Stimulated activated CD4-positive, alpha-beta T cell treated with anti-CD3 and anti-CD28 coated beads, Interleukin-15, amount 100 ng/mL, for 24 hours (primary cell): ENCODE measurements at places on chromosomes 5 and 9.

DNA sequence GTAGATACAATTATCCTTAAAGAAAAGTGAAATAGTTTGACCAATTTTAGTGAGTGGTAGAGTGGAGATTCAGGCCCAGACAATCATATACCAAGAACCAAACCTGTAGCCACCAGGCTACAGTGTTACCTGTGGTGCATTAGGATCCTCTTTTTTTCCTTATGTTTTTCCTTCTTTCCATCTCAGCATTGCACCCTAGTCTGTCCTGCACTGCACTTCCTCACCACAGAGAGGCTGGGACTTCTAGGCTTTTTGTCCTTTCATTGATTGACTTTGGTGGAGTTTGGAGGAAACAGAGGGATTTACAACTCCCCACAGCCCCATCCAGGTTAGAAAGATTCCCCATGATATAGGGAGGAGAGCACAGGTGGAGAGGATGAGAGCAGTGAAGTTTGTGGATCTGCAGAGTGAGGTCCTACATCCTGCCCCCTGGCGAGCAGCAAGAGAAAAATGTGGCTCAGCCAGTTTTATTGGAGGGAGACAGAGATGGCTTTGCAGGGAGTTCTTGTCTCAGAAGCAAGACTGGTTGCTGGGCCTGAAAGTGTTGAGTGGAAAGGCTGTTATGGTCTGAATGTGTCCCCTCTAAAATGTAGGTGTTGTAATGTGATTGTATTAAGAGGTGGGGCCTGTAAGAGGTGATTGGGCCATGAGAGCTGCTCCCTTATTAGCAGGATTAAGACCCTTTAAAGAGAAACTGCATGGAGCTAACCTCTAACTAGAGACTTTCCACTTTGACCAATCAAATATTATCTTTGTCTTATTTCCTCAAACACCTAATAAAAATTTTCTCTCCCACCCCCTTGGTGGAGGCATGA lies 36.2 kb downstream of the KIF4B start:
- DNase-seq: no peak

- no peak for DNase-seq
These were observed 12.7 kb downstream of the CSF1R start for GRCh38 chr5:150073677-150074076.

GRCh38 chr9:133621725-133622267 lies 12.6 kb upstream of the FAM163B start:
- DNase-seq: no peak

GRCh38 chr9:118094387-118094786 lies 390.2 kb downstream of the TLR4 start:
- no peak for DNase-seq

DNA sequence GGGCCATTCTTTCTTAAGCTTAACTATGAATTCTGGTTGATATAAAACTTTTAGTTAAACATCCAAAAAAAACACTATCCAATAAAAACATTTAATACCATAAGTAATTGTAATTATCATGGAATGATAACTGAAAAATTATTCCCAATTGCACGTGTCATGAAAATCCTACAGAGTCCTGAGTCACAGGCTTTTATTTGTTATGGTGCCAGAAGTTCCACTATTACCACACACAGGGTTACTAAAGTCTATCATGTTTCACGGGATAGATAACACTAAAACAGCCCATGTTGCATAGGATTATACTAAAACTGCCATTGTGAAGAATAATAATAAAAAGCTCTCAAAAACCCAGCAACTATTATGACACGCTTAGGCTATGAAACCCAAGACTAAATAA lies 1381.8 kb downstream of the EFNA5 start:
- no peak for DNase-seq

- DNase-seq: no peak
These were observed 9.7 kb upstream of the IPPK start for GRCh38 chr9:92679413-92680165.

DNA sequence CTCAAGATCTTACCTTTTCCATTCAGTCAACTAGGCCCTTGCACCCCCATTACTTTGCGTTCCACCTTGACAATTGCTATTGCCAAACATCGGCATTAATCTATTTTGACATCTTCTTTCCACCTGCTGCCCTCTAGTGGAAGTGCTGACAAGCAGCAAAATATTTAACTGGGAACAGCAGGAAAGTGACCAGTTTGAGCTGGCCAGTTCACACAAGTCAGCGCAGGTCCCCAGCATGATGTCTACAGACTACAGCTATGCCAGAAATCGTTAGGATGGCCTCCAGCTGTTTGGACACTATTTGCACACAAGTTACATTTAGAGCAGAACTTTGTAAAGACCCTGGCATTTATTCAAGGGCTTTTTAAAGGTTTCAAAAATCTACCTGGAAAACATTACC lies 160.1 kb downstream of the GHR start:
- DNase-seq: peak; percentile 44

GRCh38 chr5:58446024-58446423 lies 13.9 kb downstream of the PLK2 start:
- DNase-seq: no peak

DNA sequence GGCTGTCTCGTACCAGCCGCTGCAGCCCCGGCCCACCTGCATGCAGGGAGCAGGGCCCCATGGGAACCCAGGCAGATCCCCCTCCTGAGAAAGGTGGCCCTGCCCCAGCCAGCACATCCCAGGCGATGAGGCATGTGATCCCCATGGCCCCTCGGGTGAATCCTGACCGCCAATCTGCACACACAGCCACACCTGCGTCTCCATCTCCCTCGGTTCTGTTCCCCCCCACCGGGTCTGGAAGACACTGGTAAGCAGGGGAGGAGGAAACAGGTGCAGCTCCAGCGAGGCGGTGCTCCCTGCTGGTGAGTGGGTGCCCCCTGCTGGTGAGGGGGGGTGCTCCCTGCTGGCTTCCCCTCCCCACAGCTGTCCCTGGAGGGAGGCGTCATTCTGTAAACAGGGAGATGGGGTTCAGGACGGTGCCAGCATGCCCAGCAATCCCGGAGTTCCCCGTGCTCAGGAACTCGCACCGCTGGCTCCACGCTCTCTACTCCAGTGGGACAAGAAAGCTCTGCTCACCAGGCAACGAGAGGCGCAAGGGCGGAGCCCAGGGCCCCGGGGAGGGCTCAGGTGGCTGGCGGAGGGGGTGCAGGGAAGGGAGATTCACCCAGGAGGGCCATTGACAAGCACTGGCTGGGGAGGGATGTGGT lies 28.4 kb upstream of the SLC12A7 start:
- DNase-seq: peak; percentile 86

GRCh38 chr5:38697013-38697412 lies 140.6 kb upstream of the LIFR start:
- DNase-seq: no peak

DNA sequence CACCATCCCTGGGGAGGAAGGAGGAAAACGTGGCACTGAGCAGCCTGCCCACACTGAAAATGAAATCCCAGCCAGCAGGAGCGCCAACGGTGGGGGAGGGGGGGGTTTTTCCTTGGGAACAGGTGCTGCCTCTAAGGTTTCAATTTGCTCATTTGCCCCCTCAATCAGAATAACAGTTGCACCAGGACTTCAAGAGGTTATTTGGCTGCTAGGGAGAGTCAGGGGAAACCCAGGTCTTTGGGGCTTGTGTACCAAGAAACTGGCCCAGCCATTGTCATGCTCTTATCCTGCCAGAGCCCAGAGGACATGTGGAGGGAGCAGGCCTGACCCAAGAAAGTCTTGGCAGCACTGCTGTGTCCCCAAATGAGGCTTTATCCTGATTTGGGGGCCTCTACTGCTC lies 66.5 kb downstream of the NDFIP1 start:
- no peak for DNase-seq

DNA sequence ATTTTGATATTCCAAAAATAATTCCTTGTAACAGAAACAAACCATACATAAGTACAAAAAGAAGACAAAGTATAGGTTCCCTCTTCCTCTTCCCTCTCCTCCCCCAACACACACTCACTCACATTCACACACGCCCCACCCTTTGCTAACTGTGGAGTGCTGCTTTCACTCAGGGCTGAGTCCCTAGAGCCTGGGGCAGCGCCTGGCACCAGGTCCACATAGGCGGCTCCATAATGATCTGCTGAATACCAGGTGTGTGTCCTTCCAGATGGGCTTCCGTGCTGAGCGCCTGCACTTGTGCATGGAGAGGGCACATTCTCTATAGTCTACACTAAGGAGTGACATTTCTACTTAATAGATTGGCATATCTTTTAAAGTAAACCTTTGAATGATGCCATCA lies 3.7 kb downstream of the SEMA4D start:
- DNase-seq: no peak

- no peak for DNase-seq
These were observed 259.7 kb upstream of the IRX2 start for GRCh38 chr5:3010953-3011763.

DNA sequence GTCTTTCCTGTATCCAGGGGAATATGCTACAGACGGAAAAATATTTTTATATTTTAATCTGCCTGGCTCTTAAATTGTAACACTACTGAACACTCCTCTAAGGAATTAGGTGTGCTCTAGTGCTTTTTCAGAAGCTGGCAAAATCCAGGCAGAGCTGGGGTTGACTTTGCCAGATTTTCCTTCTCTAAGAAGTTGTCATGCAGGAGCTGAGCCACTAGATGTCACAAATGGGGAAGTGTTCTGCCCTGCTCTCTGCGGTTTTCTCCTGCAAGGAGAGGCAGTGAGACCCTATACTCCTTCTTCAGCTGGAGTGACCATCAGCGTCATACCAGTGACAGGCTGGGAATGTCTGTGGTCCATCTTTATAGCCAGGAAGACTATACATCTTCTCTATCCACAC lies 112.5 kb downstream of the HAPLN1 start:
- no peak for DNase-seq

DNA sequence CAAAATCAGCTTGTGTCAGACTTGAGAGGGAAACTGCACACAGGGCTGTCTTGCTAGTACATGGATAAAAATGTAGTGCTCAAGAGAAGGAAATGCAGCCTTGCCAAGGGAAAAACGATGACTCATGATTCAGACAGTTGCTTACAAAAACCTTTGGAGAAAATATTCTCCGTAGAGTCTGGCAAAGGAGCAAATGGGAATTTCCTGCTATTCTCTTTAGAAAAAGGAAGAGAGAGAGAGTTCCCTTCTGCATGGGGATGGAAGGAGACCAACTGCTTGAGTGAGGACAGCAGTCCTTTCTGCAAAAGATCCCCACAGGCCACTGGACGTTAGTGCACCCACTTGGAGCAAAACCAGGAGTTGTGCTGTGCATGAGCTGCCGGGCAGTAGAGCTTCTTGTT lies 7.6 kb downstream of the IFNB1 start:
- no peak for DNase-seq

- DNase-seq: no peak
These were observed 120.7 kb upstream of the APC start for GRCh38 chr5:112616812-112617547.

DNA sequence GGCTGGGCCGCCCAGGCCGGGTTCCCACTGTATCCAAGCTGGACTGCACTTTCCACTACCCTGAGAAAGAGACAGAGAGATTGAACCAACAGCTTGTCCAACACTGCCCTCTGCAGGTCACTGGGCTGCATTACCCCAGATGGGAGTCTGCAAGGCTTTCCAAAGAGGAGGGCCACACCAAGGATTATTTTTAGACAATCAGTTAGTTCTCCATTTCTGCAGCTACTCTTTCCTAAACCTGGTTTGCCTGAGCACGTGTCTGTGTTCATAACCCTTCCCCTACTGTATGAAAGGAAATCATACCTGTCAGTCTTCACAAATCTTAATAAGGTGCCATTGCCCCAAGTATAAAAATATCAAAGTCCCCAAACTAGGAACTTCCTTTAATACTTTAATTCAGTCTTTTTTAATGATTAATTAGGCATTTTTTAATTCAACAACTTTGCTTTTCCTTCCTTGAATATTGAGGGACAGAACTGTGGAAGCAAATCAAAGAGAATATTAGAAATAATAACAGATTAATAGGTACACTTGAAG lies 13.4 kb upstream of the FGF1 start:
- peak; percentile 83 for DNase-seq

- DNase-seq: peak; percentile 78
These were observed 52.6 kb downstream of the TENT4A start for GRCh38 chr5:6765612-6766525.

- no peak for DNase-seq
These were observed 77.1 kb upstream of the KLF4 start for GRCh38 chr9:107566611-107567061.

DNA sequence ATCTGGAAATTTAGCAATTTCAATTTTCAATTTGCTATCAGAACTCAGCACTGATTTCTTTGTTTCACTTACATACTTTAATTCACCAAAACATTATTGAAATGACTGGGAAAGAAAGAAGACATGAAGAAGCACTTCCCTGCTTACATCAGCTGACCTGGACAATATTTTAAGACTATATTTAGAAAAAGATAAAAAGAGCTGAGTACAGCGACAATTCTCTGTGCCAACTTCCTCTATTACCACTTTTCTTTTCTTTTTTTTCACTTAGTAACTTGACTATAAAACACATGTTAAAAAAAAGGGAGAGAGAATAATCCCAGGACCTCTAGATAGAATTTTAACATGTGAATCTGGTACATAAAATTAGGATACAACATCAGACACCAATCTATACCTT lies 35.6 kb downstream of the MEF2C start:
- no peak for DNase-seq
